ENCODE measurements at places on chromosomes 5 and 9. TPM values are rescaled to one million over a fixed set of nuclear protein-coding genes. Genes with fewer than 3 reads are reported as not detected.

DNA sequence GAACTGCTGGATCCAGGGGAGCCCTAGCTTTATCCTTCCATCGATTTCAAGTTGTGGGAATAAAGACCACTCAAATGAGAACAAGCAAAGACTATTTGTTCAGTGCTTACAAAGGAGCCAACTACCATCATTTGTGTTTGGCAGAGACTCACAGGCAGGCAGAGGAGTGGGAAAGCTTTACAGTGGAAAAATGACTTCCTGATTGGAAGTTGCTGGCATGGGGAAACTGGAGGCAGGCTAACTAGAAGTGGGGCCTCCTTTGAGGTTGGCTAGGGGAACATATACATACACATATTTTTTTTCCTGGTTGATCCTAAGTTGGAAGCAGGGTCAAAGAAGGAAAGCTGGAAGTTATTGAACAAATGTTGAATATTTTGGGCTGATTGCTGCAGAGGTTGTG, 121.7 kb downstream of the ACTBL2 start:
- DNase-seq: no peak
- no peaks in the 10 kb centered on the region for H3K27me3 ChIP-seq
- H3K4me3 ChIP-seq: no peak overlapping the region
- H3K4me1 ChIP-seq: no peaks in the 10 kb centered on the region
- no peaks in the 10 kb centered on the region for H3K36me3 ChIP-seq

ZNF484 gene
- 19.5 TPM for total RNA-seq

CCL21 gene
- total RNA-seq: not detected

GRCh38 chr5:158032246-158032645, 173.3 kb upstream of the CLINT1 start:
- no peaks in the 10 kb centered on the region for H3K36me3 ChIP-seq
- DNase-seq: no peak
- H3K27ac ChIP-seq: no peak overlapping the region
- H3K27me3 ChIP-seq: no peaks in the 10 kb centered on the region
- H3K4me3 ChIP-seq: no peak overlapping the region

GRCh38 chr5:55033568-55033967, 9.5 kb downstream of the GZMK start:
- peaks cover 19% of the 10 kb centered on the region for H3K36me3 ChIP-seq
- H3K27me3 ChIP-seq: no peaks in the 10 kb centered on the region
- no peak for DNase-seq
- no peak overlapping the region for H3K27ac ChIP-seq
- peaks cover 22% of the 10 kb centered on the region for H3K4me1 ChIP-seq

DNA sequence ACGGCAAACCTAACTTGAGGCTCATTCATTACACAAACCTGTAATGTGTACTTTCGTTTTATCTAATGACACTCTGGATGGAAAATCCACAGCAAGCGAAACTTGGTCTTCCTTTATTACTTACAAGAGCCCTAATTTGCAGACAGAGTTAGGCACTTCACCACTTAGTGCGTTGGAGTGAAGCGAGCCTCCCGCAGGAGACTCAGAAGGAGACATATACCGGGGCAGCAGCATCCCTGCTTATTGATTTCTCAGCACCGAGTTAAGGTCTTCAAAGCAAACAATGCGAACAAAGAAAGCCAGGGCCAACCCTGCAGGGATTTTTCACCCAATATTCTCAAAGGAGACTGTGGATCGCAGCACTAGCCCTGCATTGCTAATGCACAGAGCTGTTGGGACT, 28.6 kb downstream of the LSM11 start:
- H3K27ac ChIP-seq: no peak overlapping the region
- H3K4me3 ChIP-seq: no peak overlapping the region
- H3K36me3 ChIP-seq: no peaks in the 10 kb centered on the region
- DNase-seq: no peak

- H3K27ac ChIP-seq: no peak overlapping the region
- no peak overlapping the region for H3K4me3 ChIP-seq
- no peak for DNase-seq
- H3K4me1 ChIP-seq: no peaks in the 10 kb centered on the region
- no peaks in the 10 kb centered on the region for H3K27me3 ChIP-seq
- no peaks in the 10 kb centered on the region for H3K36me3 ChIP-seq
Observed at GRCh38 chr9:93904649-93905472, 50.3 kb downstream of the BARX1 start.

NSG2 gene
- not detected for total RNA-seq

MACIR gene
- 5.3 TPM for total RNA-seq

GRCh38 chr9:135877791-135878527, 29.4 kb downstream of the CAMSAP1 start:
- H3K27me3 ChIP-seq: no peaks in the 10 kb centered on the region
- H3K4me3 ChIP-seq: no peak overlapping the region
- no peaks in the 10 kb centered on the region for H3K4me1 ChIP-seq
- no peak for DNase-seq

DNA sequence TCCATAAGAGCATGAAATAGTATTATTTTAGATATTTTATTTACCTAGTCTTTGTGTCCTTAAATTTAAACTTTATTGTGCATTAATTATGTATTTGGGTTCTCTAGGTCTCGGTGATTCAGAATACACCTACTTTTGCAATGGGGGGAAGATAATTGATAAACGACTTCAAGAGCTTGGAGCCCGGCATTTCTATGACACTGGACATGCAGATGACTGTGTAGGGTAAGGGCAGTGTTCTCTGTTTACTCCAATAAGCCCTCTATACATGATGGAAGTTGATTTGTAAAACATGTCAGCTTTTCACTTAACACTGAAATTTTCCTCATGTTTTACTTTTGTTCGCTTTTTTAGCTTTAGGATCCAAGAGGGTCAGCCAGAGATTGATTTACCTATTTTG, 6.2 kb downstream of the MTRR start:
- peaks cover 46% of the 10 kb centered on the region for H3K36me3 ChIP-seq
- peaks cover 3% of the 10 kb centered on the region for H3K4me1 ChIP-seq
- no peak overlapping the region for H3K4me3 ChIP-seq
- no peak for DNase-seq
- no peaks in the 10 kb centered on the region for H3K27me3 ChIP-seq

DNA sequence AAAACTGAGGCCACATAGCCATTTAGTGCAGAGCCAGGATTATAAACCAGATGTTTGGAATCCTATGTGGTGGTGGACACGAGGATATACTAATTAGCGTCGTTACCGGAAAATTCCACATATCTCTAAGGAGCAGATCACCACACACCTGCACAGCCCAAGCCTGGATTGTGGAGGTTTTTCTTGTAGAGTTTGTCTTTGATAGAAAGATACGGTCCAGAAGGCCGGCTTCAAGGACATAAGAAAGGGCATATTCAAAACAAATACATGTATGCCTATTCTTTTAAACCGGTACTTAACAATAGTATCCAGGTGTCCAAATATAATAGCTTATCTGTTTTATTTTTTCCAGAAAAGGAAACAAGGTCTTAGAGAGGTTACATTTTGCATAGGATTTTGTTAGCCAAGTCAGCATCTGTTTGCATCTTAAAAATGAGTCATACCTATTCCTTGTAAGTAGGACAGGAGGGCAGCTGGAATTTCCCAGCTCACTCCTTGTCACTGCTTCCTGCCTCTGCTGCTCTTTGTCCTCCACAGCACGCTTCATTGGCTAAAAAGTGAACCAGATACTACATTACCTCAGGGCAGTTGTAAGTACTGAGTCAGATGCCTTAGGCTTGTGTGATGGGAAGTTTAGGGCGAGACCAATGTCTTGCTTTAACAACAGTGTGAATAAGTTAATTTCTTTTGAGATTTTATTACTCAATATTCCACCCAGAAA, 3.6 kb downstream of the TMC1 start:
- H3K36me3 ChIP-seq: no peaks in the 10 kb centered on the region
- H3K27ac ChIP-seq: no peak overlapping the region
- H3K27me3 ChIP-seq: no peaks in the 10 kb centered on the region
- H3K4me3 ChIP-seq: no peak overlapping the region
- H3K4me1 ChIP-seq: peaks cover 15% of the 10 kb centered on the region

ZFAND5 gene
- 307 TPM for total RNA-seq

MOB3B gene
- 0.28 TPM for total RNA-seq

DNA sequence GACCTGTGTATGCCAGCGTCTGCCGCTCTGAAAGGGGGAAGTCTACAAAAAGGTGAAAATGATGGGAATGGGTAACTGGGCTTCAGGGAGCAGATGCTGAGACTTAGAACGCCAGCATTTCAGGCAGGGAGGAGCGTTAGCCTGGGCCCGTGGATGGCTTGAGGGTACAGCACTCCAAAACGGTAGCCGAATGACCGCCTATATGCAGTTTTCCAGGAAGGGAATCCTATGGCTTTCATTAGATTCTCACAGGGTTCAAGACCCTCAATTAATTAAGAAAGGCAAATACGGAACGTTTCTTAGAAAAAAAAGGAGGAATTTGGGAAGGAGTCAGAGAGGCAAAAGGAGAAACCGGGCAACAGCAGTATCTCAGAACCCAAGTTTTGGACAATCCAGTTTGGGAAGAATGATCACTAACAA, 639 bp downstream of the AMACR start:
- H3K27me3 ChIP-seq: no peaks in the 10 kb centered on the region
- peaks cover 9% of the 10 kb centered on the region for H3K4me1 ChIP-seq
- peaks cover 21% of the 10 kb centered on the region for H3K36me3 ChIP-seq
- peak overlapping the region; percentile 91 for H3K27ac ChIP-seq
- no peak for DNase-seq
- peak overlapping the region; percentile 85 for H3K4me3 ChIP-seq

DNA sequence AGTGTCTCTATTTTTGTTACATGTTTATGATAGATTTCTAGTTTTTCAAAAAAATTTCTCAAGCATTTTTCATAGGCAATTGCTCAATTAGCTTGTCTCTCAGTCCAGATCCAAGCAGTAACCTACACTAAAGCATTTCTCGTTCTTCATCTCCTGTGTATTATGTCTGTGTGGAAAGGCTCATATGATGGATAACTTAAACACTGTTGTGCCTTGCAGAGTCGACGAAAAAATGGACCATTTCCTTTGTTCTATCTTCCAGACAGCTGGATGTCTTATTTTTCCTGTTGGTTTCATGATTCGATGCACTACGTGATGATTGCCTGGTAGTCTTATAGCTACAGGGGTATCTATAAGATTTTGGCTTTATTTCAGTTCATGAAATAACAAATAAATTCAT, 347.8 kb downstream of the TRPM3 start:
- H3K4me3 ChIP-seq: no peak overlapping the region
- H3K4me1 ChIP-seq: no peaks in the 10 kb centered on the region
- no peak for DNase-seq
- no peaks in the 10 kb centered on the region for H3K27me3 ChIP-seq

SLC25A25 gene
- 16.8 TPM for total RNA-seq

GRCh38 chr9:133060417-133060841, 1.4 kb upstream of the CEL start:
- H3K4me1 ChIP-seq: peaks cover 24% of the 10 kb centered on the region
- H3K36me3 ChIP-seq: peaks cover 14% of the 10 kb centered on the region
- H3K27me3 ChIP-seq: no peaks in the 10 kb centered on the region
- no peak overlapping the region for H3K4me3 ChIP-seq

- peak overlapping the region; percentile 59 for H3K27ac ChIP-seq
- H3K36me3 ChIP-seq: peaks cover 13% of the 10 kb centered on the region
- peak; percentile 21 for DNase-seq
- H3K27me3 ChIP-seq: no peaks in the 10 kb centered on the region
Observed at GRCh38 chr5:115209279-115209678, 39.6 kb upstream of the TRIM36 start.

Data from natural killer cell (primary cell).